T follicular helper cell (primary cell): ENCODE measurements at places on chromosomes 6 and 20.

- DNase-seq = peak; percentile 25
Observed at GRCh38 chr6:45930420-45931040, 85.1 kb downstream of the CLIC5 start.

DNA sequence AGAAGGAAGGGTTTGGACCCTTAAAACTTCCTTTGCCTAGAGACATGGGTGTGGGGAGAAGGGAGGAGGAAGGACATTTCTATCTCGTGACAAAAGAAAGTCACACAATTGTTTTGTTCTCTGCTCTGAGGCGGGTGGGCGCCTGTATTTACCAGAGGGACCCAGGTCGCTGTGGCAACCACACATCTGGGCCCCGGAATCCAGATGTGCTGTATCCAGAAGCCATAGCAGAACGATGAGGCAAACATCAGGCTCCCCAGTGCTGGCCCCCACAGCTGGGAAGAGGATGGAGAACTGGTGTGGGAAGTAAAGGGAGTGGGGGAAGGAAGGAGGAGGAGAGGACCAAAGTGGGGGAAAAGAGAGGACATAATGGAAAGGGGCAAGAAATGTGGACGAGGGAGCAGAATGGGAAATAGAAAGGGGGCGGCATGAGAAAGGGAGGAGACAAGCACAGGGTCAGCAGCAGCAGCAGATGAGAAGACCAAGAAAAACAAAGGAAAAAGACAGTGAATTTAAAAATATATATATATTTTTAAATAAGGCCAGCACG lies 3.4 kb upstream of the TNXB start:
- DNase-seq = no peak

DNA sequence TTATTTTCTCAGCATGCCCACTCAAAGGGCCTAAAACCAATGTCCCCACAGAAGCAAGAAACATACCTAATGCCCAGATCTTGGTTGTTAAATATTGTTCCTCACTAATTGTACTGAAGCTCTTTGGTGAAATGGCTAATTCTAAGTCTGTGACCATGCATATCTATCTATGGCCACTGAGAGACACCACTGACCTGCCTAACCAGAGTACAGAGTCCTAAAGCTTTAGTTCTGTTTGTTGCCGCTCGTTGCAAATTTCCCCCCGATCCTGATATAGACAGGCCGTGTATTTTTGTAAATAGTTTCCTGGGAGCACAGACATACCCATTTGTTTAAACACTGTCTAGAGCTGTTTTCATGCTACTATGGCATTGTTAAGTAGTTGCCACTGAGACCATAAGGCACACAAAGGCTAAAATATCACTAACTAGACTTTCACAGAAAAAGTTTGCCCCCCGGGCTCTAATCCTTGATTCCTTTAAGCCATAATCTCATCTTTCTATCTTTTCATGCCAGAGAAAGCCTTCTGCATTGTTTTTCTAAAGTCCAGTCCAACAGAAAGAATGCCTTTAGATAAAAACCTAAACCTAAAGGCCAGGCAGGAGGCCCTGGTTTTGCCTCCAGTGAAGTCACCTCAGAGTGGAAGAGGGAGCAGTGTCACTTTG lies 48.7 kb downstream of the DNAAF9 start:
- no peak for DNase-seq

DNA sequence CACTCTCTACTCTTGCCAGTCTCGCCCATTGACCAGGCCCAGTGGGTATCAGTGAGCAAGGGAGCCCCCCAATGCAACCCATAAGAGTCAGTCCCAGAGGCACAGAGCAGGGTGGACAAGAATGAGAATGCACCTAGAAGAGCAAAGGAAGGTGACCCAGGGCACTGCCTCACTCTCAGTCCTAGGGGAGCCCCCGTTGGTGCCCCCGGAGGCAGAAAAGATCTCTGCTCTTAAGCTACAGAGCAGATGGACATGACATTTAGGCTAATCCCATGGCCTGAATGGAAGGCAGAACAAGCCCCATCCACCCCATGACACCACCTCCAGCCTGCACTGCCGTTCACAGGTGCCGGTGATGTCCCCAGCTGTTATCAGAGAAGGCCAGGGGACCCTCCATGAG lies 50.7 kb upstream of the PLEKHG1 start:
- no peak for DNase-seq

DNA sequence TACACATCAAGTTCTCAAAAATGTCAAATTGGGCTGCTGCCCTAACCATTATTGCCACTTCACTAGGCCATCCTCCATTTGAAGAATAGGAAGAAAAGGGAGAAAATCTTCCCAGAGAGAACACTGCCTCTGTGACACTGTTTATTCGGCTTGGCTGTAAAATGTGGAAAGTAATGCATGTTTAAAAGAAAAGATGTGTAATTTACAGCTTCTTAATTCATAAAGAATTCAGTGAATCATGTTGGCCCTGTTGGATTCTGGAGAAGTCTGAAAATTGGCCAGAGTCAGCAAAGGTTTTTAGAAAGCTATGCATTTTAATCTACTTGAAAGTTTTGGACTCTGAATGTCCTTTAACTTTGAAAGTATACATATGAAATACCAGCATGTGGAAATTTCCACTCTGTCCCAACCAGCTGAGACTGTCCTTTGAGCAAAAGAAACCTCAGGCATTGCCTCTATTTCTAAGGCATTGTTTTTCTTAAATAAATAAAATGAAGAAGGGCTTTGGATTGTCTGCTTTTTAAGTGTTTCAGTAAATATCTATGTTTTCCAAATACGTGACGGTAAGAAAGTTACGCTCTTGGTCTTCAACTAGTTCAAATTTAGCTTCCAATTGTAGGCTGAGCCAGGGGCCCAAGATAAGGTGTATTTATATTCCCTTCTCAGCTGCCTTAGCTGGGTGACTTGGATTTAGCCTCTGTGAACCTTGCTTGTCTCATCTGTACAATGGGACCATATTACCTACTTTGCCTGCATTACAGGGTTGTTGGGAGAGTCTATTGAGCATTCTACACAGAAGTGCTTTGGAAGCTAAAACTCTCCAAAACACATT lies 222.2 kb downstream of the UST start:
- DNase-seq = no peak

DNA sequence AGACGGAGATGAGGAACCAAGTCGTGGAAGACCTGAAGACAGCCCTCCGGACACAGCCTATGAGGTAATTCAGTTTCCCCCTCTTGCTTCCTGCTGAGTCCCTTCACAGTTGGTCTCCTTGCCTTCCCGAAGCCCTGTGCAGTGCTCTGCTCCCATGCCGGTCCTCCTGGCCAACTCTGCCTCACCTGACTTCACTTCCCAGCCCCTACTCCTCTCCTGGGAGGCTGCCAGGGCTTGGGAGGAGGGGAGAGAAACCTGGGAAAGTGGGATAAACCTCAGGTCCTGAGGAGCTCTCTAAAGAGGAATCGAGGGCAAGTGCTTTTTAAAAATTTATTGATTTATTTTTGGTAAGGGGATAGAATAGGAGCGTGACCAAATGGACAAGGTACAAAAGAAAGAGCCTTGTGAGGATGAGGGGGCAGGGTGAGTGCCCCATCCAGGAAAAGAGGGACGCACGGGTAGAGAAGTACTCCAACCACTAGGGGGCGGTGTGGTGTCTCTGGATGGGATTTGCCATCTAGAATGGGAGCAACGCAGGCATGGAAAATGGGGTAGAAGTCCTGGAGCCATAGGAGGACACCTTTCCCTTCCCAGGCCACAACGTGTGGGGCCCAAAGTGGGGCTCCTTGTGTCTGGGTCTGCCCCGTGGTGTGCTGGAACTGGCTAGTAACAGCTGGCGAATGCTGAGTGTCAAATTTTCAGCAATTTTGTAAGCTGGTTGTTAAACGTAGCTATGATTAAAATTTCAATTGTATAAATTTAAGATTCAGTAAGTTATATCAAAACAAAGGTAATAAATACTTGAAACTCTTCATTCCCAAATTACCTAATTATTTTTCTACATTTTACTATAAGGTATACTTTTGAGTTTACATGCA lies 69.0 kb downstream of the MOCS1 start:
- DNase-seq = peak; percentile 12

GRCh38 chr6:94600636-94601035 lies 976.7 kb upstream of the MANEA start:
- no peak for DNase-seq

GRCh38 chr20:18754030-18754652 lies 59.4 kb upstream of the SCP2D1 start:
- DNase-seq = no peak

DNA sequence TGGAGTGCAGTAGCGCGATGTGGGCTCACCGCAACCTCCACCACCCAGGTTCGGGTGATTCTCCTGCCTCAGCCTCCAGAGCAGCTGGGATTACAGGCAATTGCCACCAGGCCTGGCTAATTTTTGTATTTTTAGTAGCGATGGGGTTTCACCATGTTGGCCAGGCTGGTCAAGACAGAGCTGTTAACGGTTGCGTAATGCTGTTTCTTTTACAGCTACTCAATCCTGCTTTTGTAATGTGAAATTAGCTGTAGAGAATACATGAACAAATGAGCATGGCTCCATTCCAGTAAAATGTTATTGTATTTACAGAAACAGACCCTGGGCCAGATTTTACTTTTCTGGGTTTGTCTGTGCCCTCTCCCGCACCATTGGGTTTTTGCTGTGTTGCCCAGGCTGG lies 1.9 kb downstream of the PNLDC1 start:
- no peak for DNase-seq

DNA sequence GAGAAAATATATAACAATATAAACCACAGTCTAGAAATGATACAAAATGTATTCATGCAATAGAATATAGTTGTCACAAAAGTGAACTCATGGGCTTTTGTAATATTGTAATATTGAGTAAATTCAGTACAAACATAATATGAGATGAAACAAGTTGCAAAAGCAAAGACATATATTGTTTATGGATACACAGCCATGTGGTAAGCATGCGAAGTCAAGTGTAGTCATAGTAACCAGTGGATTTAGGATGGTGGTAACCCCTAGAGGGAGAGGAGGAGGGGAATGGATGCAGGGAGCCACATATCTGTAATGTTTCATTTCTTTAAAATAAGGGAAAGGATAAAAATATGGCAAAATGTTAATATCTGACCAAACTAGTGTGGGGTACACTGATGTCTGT lies 47.3 kb downstream of the ARMC2 start:
- DNase-seq = no peak

- DNase-seq = no peak
Observed at GRCh38 chr6:83429857-83430610, 817 bp downstream of the ME1 start.

- no peak for DNase-seq
Observed at GRCh38 chr6:53168516-53169267, 20.1 kb upstream of the GCM1 start.

DNA sequence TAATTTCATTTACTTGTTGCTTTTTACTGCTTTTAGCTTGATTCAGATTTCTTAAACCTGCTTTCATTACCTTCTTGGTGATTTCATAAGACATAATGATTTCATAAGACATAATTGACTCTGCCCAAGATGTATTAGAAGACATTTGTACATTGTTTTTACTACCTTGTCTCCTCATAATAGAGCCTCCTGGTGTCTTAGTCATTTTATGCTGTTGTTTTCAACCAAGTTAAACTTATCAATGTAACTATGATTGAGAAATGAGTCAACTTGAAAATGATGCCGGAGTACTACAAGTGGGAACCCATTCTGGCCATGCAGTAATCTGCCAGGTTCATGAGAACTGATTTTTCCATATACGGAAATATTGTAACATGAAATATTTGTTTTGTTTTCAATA lies 573.6 kb downstream of the MMUT start:
- DNase-seq = no peak

GRCh38 chr6:93021235-93021915 lies 398.0 kb downstream of the EPHA7 start:
- DNase-seq = no peak

DNA sequence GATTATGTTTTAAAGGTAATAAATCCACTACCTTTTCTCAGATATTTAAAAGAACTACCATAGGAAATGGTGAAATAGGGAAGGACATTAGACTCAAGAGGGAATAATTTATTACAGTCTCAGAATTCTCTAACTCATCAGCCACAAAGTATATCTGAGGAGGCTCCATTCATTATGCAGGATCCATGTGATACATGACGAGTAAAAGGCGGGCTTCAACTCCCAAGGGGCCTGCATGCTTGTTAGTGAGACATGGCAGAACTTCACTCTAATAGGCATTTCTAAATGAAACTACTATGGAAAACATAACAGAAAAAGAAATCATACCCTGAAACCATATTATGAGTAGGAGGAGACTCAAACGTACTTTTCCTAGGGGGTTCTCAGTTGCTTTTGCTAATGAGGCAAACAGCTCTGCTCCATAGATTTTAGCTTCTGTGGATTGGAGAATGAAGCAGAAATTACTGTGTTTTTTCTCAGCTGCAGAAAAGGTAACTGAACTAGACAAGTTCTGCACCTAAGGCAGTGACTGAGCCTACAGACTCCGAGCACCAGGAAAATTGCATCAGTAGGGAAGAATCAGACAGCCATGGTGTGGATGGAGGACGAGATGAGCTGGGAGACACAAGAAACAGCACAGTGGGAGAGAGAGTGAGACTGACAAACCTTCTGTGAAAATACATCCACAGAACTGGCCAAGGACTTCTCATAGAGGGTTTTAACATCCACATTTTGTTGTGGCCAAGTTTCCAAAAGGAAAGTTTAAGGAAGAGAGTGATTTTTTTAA lies 254.6 kb upstream of the PRDM1 start:
- no peak for DNase-seq

DNA sequence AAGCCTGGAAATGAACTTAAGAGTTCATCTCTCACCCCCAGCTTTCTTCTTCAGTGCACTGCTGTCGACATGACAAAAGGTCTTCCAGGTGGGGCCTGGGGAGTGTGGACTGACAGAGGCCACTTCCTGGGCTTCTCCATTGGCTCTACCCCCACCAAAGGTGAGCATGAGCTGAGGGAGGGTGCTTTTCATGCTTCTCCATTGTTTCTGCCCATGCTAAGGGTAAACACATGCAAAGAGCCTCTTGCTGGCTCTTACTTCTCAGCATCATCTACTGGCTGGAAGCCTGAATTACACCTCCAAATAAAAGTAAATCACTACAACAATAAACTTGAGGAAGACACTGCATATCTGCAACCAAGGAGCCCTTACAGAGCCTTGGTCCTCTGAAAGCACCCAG lies 227.2 kb downstream of the EPM2A start:
- no peak for DNase-seq

DNA sequence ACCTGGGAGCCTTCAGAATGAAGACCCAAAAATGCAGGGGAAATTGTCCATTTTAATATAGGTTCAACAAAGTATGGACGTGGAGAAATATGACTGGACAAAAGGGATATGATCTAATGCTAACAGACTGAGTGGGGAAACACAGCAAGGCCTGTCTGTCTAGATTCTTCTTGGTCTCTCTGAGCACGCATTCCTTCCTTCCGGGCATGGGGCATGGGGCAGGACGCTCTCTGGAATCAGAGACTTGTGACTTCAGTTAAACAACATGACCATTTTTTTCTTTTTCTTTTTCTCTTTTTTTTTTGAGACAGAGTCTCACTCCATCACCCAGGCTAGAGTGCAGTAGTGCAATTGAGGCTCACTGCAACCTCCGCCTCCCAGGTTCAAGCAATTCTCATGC lies 31.9 kb downstream of the ZBTB2 start:
- DNase-seq = no peak

DNA sequence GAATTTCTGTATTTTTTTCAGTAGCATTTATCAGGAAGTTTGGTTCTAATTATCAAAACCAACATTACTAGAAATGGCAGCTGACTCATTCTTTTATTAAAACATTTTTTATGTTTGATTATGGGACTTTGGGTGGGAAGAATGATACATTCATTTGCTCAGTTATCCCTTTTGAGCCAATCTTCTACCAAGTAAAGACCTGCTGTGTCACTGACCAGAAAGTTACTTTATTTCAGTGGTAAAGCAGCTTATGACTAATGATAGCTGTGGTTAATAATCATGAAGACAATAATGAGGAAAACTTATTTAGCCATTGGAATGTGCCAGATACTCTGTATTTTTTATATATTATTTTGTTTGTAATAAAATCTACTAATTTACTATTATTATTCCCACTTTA lies 142.3 kb downstream of the FARS2 start:
- DNase-seq = no peak
